ENCODE measurements at places on chromosomes 4 and X.

- DNase-seq, result no peak
These were observed 116.1 kb downstream of the ARHGAP10 start for GRCh38 chr4:147847751-147848590.

DNA sequence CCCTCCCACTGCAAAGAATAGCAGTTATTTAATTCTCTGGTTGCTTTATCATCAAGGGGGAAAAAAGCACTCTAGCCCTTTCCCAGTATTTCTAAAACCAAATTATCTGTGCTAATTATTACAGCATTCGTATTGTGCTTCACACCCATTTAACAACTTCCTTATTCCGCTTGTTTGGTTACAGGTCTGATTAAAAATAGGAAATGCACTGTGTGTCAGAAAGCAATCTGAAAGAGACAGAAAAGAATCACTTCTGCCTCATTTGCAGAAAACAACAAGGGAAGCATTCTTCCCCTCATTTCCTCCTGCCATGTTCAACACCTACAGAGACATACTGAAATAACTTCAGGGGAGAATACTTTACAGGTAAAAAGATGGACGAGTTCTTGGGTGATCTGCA, 114.9 kb upstream of the MAP3K15 start:
- no peak for DNase-seq

- no peak for DNase-seq
These were observed 1366.3 kb downstream of the STIM2 start for GRCh38 chr4:28226962-28227361.

GRCh38 chr4:107757864-107758476, 37.9 kb upstream of the PAPSS1 start:
- DNase-seq, result no peak

DNA sequence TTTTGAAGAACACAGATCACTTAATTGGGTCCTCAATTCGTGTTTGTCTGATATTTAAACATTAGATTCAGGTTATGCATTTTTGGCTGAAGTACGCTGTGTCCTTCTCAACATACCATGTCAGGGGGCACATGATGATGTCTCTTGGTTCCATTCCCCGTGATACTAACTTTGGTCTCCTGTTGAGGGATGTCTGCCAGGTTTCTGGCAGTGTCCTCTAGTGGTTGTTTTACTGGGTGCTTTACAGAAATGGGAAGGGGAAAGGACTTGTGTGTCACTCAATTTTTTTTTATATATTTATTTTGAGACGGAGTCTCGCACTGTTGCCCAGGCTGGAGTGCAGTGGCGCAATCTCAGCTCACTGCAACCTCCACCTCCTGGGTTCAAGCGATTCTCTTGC, 58.2 kb downstream of the WWC2 start:
- DNase-seq, result no peak

DNA sequence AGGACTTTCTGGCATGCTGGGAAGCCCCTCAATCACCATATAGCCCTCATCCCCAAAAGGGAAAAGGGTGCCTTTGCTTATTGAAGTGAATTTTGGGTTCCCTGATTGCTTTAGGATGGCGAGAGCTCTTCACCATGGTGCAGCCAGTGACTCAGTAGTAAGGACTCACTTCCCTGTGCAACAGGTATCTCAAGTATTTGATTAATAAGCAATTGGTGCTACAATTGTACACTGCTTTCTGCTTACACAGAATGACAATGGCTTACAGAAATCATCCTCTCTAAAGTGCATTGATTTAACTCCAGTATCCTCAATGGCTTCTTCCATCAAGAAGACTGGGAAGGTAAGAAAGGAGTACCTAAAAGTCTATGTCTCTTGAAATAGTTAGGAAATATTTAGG, 143.7 kb upstream of the SMIM10 start:
- no peak for DNase-seq

- peak; percentile 90 for DNase-seq
These were observed at the start of gene STK26 for GRCh38 chrX:132022967-132023895. Gene STK26, plus strand, starts transcription at chrX:132023302. Its CDS starts 316 bp downstream, at chrX:132023618.

DNA sequence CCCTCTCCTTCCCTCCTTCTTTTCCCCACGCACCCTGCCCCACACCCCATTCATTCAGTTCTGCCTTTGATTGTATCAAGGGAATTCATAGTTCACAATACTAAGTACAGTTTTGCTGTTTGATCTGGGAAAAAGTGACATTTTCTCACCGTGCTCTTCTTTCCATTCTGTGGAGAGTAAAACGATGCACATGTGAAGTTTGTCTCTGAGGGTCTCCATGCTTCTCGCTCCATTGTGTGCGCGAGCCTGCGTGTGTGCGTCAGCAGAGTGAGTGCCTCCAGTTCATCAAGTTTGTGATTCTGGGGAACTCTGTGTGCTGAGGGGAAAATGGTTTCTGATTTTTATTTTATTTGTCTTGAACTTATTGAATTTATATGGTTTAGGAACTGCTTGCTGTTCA, 1.9 kb downstream of the STK26 start:
- no peak for DNase-seq

All from type B pancreatic cell (in vitro differentiated cells).